NCI-H1048 (cell line): ENCODE measurements at places on chromosomes 5 and 9.

- DNase-seq, result no peak
These were observed 199.7 kb downstream of the ARHGEF28 start for GRCh38 chr5:73825736-73826135.

DNA sequence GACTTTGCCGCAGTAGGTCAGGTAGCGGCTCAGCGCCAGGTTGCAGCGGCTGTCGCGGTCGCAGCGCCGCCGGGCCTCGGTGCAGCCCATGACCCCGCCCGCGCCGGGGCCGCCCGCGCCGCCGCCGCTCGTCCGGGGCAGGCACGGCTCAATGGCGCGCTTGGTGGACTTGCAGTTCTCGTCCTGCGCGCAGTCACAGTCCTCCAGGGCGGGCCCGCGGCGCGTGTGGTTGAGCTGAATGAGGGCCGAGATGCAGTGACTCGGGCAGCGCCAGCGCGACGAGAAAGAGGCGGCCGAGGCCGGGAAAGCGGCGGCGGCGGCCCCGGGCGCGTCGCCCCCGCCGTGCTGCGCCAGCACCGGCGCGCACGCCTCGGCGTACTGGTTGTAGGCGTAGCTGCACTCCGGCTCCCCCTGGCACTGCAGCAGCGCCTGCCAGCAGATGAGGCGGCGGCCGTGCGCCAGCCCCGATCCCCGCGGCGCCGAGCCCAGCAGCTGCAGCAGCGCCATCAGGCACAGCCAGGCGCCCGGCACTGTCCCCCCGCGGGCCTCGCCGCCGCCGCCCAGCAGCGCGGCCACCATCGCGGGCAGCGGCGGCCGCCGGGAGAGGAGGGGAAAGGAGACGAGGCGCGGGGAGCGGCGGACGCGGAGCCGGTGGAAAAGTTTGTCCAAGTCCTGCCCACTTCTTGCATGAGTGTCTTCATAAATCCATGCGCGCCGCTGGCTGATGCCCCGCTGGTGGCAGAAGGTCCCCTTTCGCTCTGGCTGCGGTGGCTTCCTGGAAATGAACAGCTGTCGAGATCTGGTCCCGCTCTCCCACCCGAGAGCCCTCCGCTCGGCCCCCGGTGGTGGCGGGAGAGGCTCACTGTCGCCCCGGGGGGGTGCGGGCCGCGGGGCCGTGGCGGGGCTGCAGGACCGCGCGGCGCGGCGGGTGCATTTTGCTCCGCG, 833 bp downstream of the GAS1 start:
- no peak for DNase-seq

DNA sequence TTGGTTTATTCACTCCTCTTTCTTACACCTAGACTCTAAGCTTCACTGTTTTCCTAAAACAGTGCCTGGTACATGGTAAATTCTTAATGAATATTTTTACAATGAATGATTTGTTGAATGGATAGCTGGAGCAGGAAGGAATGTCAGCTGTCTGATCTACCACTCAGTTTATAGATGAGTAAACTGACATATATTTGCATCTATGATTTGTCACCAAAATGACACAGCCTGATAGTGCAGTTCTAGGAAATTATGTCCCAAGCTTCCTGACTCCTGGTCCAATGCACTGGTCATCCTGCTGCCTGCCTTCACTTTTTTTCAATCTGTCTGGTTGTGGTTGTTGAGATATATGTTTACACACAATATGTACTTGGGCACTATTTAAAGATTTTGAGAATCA, 651.7 kb upstream of the WWC1 start:
- DNase-seq, result no peak

- no peak for DNase-seq
These were observed 31.3 kb downstream of the IRX4 start for GRCh38 chr5:1851290-1851934.

GRCh38 chr9:134168757-134169550, 4.6 kb upstream of the RNU6ATAC start:
- DNase-seq, result no peak

GRCh38 chr9:130421154-130421801, 23.5 kb upstream of the ASS1 start:
- DNase-seq, result no peak

GRCh38 chr5:141825791-141826560, 52.2 kb downstream of the PCDH1 start:
- no peak for DNase-seq

- DNase-seq, result no peak
These were observed 243.4 kb upstream of the KCNN2 start for GRCh38 chr5:114118511-114118910.

GRCh38 chr9:87375397-87376073, 122.1 kb upstream of the DAPK1 start:
- DNase-seq, result no peak

DNA sequence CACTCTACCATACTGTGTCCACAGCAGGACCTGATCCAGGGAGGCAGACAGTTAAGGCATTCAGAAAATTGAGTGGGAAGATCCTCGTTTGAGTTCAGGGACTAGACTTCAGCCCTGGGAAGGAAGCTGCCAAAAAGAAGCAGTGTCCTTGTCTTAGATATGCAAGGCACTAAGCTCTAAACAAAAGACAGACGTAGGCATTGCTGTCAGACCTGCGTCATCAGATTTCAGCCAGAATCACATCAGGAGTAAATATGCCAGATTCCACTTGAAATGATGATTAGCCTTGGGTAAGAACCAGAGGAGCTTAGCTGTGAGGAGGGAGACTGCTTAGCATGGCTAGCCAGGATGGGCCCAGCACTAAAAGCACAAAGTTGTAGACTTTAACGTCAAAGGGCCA, 56.7 kb downstream of the MAMDC2 start:
- DNase-seq, result no peak

- no peak for DNase-seq
These were observed 56.7 kb upstream of the SLC44A1 start for GRCh38 chr9:105187781-105188180.

GRCh38 chr9:38347271-38347671, 45.2 kb upstream of the ALDH1B1 start:
- DNase-seq, result no peak

GRCh38 chr5:173911623-173912022, 23.5 kb downstream of the CPEB4 start:
- DNase-seq, result no peak

- no peak for DNase-seq
These were observed 260.3 kb upstream of the RORB start for GRCh38 chr9:74236857-74237256.

- no peak for DNase-seq
These were observed 16.7 kb upstream of the SLC25A51 start for GRCh38 chr9:37920471-37921167.

- no peak for DNase-seq
These were observed 91.8 kb upstream of the CXCL14 start for GRCh38 chr5:135670588-135670987.

DNA sequence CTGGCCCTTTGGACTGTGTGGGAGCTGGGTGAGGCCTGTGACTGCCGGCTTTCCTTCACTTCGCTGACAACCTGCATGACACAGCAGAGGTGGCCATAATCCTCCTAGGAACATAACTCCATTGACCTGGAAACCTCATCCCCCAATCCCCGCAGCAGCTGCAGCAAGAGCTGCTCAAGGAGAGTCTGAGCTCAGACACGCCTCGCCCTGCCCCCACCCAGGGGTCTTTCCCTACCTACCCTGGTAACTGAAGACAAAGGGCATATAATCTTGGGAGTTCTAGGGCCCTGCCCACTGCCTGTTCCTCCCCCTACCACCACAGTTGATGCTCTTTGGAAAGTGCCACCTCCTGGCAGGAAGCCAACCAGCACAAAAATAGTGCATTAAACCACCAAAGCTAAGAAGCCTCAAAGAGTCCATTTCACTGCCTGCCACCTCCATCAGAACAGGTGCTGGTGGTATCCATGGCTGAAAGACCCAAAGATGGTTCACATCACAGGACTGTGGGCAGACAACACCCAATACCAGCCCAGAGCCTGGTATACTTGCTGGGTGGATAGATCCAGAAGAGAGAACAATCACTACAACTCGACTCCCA, 18.4 kb downstream of the TRIM36 start:
- DNase-seq, result no peak

DNA sequence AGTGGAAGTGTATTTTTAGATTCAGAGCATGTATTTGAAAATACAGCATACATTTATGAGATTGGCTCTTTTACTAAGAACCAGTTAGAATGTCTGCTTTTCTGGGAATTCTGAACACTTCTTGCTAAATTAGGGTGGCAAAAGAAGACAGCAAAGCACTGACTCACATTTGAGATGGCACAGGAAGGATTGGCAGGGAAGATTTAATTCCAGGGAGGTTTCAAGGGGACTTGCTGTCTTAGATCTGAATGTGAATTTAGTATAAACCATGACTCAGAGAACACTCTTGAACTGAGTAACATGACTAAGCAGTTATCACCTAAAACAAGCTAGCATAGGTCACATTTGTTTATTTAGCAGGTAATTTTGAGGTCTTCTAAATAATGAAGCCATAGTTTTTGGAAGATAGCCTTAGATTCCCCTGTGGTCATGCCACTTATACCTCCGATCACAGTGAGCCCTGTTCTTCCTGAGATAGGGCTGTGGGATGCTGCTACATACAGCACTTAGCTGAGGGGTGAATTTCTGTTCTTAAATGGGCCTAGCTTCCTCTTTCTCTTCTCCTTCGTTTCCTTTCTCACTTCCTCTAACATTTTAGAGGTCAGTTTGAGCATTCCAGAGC, 173.8 kb downstream of the PCSK1 start:
- no peak for DNase-seq

DNA sequence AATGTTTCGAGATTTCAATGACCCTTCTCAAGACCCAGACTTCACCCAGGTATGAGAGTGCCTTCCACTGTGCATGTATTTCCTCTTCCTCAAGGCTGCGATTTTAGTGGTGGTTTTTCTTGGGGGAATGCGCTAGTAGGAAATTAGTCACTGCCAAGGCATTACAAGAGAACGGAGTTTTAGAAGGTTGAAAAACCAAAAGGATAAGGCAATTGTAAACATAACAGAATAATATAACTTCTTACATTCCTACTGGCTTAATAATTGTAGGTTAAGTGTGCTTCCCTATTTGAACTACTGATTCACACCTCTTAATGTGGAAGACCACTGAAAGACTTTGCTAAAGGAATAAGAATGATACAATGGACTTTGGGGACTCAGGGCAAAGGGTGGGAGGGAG, 38.9 kb downstream of the ACO1 start:
- DNase-seq, result no peak

- no peak for DNase-seq
These were observed 285.2 kb upstream of the SEMA6A start for GRCh38 chr5:116859666-116860320.

DNA sequence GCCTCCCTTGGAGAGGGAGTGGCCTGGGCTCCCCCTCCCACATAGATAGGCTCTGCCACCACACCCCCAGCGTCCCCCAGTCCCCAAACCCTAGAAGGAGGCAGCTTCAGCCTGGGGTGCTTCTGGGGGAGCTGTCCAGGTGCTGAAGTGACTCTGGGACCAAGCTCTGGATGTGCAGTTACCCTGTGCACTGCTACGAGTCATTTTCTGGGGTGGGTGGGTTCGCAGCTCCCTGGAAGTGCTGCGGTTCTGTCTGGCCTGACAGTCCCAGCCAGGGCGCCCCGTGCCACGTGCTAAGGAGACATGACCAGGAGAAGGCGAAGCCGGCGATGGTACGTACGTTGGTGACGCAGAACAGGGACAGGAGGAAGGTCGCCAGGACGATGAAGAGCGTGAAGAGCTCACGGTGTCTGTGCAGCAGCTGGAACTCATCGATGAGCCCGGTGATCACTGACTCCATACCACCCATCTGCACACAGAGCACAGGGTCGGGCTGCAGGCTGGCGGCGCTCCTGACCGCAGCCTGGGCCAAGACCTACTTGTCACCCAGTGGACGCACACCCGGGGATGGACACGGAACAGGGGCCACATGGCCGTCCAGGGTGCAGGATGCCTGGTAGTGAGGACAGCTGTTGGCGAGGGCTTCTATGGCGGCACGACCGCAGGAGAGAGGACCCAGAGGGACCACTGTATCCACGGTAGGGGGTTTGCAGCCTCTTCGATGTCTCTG, 35.7 kb downstream of the SLC6A3 start:
- DNase-seq, result no peak

- no peak for DNase-seq
These were observed 80.1 kb downstream of the FBXW11 start for GRCh38 chr5:171926311-171926710.

DNA sequence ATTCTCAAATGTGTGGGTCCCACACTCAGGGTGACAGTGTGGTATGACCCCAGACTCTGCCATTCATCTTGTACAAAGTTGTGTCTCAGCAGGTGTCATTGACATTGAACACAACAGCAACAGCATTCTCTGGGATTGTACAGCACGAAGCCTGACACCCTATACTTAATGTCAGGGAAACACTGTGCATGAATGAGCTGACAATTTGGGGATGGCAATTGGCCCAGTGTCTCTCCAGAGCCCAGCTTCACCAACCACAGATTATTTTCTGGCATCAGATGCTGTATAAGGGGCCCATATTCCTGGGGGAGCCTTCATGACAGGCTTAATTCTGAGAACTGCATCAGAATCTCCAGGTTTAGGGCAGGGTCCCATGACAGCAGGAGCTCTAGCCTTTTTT, 143.2 kb downstream of the GCNT1 start:
- no peak for DNase-seq

DNA sequence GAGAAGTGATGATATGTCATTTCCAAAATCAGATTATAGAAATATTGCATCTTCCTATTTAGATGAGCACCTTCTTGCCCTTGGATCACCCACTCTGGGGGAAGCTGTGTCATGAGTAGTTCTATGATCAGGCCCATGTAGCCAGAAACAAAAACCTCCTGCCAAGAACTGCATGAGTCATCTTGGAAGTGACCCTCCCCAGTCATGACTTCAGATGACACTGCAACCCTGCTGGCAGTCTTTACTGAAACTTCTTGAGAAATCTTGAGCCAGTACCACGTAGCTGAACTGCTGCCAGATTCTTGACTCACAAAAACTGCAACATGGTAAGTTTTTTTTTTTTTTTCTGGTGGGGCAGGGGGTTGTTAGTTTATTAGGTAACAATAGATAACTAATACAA, 439.6 kb upstream of the PTGER4 start:
- no peak for DNase-seq

DNA sequence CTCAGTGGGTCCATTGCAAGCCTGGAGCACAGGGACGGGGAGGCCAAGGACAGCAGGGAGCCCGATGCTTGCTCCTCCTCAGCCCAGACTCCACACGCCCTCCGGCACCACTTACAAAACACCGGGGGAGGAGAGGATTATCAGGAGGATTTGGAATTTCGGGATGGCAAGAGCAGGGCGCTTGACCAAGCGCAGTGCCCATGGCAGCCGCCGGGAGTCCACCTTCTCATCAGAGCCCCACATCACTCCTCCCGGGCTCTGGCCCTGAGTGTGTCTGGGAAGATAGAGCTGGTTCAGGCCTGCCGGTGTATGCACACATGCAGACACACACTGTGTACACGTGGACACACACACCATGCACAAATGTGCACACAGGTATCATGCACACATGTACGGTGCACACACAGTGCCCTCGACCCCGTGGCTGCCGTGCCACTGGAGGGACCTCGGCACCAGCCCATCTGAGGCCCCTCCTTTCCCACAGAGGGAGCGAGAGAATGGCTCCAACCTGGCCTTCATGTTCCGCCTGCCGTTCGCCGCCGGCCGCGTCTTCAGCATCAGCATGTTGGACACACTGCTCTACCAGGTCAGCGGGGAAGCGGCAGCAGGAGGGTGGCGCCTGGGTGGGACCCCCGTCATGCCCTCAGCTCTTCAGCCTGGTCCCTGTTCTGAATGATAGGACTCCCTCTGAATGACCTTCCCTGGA, 81.7 kb downstream of the KCNT1 start:
- DNase-seq, result no peak
